ENCODE measurements at places on chromosomes 6 and 20.

DNA sequence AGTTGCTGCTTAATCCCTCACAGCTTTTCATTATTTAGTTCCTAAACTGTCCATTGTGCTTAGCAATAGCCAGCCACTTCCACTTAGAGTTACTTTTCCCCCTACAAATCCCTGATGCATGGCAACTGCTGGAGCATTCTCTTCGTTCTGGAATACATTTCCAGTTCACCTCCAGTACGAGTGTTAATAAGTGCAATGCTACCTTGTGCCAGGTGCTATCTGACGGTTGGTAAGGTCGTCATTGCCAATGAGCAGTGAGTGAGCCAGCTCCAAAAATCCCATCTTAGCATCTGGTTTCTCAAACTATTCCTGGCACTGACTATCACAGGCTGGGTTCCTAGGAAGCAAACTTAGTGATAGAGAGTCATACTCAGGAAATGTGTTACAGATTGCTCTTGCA, 114.1 kb upstream of the ADGRF1 start:
- DNase-seq = no peak

DNA sequence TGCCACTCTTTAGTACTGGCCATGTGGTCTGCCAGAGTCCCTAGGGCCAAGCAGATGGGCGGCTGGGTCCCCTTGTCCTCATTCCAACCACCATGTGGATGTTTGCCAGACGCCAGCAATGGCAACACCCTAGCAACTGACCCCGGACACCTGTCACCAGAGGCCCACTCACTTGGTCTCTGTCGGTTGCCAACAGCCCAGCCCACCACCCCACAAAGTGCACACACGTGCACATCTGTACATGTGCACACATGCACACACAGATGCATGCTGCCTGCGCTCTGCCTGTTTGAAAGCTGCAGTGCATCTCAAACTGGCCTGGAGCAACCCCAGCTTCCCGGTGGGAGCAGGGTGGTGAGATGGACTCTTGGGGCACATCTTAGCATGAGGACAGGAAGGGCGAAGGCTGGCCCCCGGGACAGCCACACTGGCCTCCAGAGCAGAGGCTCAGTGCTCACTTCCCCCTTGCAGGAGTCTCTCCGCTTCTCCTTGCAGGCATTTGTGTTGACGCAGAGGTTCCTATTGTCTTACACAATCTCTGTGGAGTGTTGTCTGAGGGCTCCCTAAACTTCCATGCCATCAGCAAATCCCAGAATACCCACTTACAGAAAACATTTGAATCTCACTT, 54.0 kb downstream of the PSMG4 start:
- DNase-seq = peak; percentile 36

GRCh38 chr6:106287215-106287614, 38.3 kb downstream of the ATG5 start:
- no peak for DNase-seq

DNA sequence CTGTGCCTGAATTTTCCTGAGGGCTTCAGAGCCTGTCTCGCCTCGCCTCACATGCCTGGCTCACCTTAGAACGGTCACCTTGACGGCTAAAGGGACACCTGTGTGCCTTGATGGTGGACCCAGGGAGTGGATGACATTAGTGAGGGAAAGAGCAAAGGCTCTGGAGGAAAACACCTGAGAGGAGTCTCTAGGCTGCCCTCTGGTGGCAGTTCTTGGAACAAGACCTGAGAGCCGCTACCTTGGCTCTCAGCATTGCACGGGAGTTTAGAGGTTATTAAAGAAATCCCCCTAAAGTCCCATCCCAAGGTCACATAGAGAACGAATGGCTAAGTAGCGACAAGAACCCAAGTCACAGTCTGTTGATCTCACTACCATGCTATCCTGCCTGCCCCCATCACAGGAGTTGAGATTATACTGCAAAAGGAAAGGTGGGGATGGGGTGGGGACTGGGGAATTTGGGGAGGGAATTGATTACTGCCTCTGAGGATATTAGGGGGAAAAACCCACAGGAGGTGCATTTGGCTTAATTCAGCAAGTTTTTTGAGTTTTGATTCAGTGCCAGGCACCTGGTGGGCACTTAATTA, 7.9 kb upstream of the CDSN start:
- DNase-seq = no peak

GRCh38 chr20:24806705-24807676, 142.1 kb upstream of the CST7 start:
- no peak for DNase-seq

Data from adrenal gland (tissue), 19 donors.